Right ventricle myocardium inferior (tissue), 1 donor: ENCODE measurements at places on chromosomes 6 and 20. TPM values are rescaled to one million over a fixed set of nuclear protein-coding genes. Genes with fewer than 3 reads are reported as not detected.

DNA sequence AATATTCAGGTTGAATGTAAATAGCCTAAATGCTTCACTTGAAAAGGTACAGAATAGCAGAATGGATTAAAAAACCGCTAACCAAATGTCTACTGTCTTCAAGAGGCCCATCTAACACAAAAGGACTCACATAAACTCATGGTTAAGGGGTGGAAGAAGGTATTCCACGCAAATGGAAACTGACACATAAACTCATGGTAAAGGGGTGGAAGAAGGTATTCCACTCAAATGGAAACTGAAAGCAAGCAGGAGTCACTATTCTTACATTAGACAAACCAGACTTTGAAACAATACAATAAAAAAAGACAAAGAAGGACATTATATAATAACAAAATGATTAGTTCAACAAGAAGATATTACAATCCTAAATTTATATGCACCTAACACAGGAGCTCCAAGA lies 38.3 kb upstream of the PKIB start:
- DNase-seq = no peak

DNA sequence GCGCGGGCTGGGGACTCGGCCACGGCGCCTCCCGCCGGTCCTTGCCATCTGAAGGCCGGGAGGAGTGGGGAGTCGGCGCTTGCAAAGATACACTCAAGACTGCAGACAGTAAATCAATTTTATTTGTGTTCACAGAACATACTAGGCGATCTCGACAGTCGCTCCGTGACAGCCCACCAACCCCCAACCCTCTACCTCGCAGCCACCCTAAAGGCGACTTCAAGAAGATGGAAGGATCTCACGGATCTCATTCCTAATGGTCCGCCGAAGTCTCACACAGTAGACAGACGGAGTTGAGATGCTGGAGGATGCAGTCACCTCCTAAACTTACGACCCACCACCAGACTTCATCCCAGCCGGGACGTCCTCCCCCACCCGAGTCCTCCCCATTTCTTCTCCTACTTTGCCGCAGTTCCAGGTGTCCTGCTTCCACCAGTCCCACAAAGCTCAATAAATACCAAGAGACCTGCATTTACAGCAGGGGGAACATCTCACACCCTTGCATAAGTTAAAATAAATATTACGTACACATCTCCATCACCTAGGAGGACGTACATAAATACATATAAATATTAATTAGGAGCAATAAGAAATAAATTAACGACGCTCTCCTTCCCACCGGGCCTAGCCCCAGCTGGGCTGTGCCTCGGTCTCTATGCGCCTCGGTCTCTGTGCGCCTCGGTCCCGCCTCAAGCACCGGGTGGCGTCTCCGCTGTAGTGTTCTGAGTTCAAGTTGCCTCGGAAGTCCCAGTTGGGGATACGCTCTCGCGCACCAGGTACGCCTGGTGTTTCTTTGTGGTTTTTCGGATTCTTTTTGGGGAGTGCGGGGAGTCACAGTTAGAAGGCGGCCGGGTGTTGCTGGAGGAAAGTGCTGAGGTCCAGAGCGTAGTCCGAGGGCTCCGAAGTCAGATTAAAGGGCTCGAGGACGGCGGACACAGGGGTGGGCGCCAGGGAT lies 889 bp upstream of the FLOT1 start:
- peak; percentile 79 for DNase-seq

DNA sequence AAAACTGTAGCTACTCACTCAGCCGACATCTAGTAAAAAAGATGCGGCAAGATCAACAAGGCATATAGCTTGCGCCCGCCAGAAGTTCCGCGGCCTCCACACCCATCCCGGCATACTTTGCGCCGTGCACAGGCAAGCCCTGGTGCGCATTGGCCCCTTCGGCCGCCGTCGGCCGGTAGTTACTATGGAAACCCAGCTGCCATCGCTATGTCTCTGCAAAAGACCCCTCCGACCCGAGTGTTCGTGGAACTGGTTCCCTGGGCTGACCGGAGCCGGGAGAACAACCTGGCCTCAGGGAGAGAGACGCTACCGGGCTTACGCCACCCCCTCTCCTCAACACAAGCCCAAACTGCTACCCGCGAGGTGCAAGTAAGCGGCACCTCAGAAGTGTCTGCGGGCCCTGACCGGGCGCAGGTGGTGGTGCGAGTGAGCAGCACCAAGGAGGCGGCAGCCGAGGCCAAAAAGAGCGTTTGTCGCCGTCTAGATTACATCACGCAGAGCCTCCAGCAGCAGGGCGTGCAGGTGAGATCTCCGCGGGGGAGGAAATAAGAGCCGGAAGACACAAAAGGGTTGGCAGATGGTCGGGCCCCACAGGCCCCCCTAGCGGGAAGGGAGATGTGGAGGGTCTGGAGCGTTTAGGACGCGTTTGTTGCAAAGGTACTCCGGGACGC lies at the start of gene IRAK1BP1:
IRAK1BP1 (plus strand) TSS at position 182 of the 671 bp plus-strand sequence; CDS start at position 208, 26 bp downstream.
- peak; percentile 89 for DNase-seq

Gene ZNF311
- 0.35 TPM for total RNA-seq
